ENCODE measurements at places on chromosomes 5 and 9. TPM values are rescaled to one million over a fixed set of nuclear protein-coding genes. Genes with fewer than 3 reads are reported as not detected.
A peak's percentile ranks its signal among the peaks of the same experiment; 100 is the strongest.

The TXNDC8 gene
- not detected for total RNA-seq

- no peak for DNase-seq
Measured at GRCh38 chr5:96527768-96528661, 95.0 kb upstream of the PCSK1 start.

The SLC4A9 gene
- total RNA-seq, result not detected

GRCh38 chr5:6715758-6716628 is 2.8 kb downstream of the TENT4A start:
- DNase-seq, result no peak

DNA sequence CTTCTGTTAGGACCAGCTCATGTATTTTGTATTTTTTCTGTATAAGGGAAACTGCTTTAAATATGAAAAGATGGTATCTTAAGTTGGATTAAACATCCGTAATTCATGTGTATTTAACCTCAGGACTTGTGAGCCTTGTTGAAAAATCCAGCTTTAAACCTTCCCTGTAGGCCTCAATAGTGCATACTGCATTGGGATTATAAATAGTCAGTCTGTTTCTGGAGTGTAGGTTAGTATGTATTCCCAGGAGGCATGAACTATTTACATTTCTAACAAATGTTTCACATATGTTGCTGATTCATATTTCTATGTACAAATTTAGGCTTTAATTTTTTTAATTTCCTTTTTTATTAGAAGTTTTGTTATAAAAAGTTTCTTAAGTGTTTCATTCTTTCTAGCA is 137.9 kb upstream of the GRHPR start:
- no peak for DNase-seq

DNA sequence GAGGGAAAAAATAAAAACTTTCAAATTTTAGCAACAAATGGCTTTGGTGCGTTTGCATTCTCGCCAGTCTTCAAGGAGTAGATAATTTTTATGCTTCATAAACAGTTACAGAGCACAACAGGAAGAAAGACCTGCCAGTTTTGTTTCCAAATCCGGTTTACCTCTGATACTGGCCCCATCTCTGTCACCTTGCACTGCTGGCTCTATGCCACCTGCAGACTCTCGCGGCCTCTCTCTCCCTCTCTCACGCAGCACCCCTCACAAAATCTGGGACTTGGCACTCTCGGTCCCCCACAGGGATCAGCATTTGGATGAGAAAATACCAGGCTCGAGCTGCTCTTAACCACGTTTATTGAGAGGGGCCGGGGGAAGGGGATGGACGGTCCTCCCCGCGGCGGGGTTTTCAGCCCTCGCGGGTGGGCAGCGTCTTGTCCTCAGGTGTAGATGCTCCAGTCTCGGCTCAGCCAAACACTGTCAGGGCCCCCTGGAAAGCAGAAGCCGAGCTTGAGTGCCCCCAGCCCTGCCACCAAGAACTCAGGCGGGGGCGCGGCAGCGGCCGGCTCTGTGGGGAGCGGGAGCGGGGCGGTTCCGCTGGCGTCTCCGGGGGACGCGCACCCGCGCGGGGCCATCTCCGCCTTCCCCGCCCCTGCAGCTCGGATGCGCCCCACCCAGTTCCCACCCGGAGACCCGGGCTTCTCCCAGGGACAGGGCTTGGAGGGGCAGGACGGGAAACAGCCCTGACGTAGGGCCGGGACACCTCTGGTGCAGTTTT is 1.3 kb downstream of the SCGB3A1 start:
- no peak for DNase-seq

GRCh38 chr9:121661328-121661727 is 9.9 kb downstream of the DAB2IP start:
- DNase-seq, result no peak

- no peak for DNase-seq
Measured at GRCh38 chr5:176806137-176806536, 4.2 kb upstream of the UNC5A start.

GRCh38 chr5:80181618-80182211 is 74.1 kb downstream of the SERINC5 start:
- DNase-seq, result peak; percentile 52

DNA sequence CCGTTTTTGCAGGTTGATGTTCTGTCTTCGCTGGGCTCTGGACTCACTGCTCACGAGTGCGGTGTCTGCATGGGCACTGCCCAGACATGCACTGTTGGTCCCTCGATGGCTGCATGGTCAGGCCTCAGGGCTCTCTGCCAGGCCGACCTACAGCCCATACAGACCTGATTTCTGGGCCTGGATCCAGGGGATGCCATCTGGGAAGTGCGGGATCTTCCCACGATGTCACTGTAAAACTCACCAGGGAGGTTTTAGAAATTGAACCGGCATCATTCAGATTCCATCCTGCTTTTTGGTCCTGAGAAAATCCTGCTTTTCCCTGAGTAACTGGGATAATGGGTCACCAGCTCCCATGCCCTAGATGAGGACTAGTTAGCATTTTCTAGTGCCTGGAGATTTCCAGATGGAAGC is 9.1 kb downstream of the S1PR3 start:
- no peak for DNase-seq

The IL9 gene
- not detected for total RNA-seq

DNA sequence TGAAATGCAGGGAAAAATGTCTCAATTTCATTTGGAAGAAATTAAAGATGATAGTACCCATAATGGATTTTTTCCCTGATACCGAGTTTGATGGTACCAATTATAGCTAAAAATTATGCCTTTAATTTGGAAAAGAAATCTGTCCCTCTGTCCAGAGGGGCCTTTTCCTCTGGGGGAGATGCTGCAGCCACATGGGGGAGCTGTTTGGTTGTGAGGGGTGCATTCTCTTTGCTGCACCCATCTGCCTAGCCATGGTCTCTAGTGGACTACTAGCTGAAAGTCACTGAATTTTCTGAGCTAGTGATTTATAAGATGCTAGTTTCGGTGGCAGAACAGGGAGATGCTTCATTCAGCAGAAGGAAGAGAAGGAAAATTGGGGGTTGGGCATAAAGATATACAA is 9.6 kb downstream of the SEC61B start:
- DNase-seq, result no peak

DNA sequence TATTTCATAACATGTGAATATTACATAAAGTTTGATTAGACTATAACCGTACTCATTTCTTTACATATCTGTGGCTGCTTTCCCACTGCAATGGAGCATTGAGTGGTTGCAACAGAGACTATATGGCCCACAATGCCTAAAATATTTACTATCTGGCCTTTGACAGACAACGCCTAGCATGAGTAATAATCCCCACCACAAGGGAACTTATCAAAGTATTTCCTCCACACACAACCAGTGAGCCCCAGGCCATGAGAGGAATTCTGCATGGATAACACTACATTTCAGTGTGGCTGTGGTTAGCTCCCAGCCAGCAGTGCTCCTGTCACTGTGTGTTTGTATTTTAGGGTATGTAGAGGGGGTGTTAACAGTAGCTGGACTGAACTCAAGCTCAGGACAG is 54.8 kb downstream of the FAM81B start:
- peak; percentile 16 for DNase-seq

DNA sequence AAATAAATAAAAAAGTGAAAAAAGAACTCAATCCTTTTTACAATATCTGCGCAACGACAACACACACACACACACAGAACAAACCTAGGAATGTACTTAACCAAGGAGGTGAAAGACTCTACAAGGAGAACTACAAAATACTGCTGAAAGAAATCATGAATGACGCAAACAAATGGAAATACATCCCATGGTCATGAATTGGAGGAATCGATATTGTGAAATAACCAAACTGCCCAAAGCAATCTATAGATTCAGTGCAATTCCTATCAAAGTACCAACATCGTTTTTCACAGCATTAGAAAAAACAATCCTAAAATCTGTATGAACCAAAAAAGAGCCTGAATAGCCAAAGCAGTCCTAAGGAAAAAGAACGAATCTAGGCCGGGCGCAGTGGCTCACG is 29.9 kb upstream of the NRARP start:
- DNase-seq, result no peak

- DNase-seq, result no peak
Measured at GRCh38 chr5:145787996-145788395, 47.1 kb downstream of the PRELID2 start.

The GHR gene
- total RNA-seq, result 0.17 TPM

The RASEF gene
- total RNA-seq, result 11.6 TPM

DNA sequence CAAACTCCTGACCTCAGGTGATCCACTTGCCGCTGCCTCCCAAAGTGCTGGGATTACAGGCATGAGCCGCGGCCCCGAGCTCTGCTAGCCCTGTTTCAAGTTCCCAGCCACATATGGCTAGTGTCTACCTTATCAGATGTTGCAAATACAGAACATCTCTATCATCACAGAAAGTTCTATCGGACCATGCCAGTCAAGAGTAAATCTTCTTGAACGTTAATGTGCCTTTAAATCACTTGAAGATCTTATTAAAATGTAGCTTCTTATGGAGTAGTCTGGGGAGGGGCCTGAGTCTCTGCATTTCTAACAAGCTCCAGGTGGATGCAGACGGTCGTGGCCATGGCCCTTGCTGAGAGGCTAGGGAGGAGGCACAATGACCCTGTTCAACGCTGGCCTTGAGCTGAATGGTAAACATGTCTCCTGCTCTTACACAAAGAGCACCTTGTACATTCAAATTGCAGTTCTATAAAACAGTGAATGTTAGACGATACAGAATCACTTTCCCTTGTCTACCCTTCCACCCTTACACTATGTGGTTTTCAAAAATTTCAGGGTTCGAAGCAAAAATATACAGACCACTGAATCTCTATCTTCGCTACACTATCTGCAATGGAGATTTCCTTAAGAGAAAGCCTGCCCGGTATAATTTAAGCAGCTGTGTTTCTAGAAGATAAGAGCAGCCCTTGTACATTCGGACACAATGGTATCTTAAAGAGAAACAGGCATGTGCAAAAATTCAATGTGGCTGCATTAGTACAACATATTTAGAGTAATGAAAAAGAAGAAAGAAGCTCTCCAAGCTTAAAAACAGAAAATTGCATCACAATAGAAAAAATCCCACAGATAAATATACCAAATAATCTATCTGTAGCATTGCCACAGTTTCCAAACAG is 114.1 kb downstream of the FRMD3 start:
- DNase-seq, result no peak

DNA sequence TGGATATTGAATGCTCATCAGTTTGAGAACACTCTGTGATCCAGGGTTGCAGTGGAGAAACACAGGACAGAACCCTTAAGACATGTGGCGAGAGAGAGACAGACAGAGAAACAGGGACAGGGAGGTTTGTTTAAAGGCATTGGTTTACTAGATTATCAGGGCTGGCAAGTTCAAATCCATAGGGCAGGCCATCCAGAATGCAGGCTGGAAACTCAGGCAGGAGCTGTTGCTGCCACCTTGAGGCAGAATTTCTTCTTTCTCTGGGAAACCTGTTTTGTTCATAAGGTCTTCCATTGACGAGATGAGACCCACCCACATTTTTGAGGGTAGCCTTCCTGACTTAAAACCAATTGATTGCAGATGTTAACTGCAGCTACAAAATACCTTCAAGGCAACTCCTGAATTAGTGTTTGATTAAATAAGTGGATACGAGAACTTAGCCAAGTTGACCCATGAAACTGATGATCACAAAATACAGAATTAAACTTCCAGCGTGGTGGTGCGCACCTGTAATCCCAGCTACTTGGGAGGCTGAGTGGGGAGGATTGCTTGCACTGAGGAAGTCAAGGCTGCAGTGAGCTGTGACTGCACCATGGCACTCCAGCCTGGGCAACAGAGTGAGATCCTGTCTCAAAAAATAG is 55.9 kb downstream of the NSUN2 start:
- DNase-seq, result no peak

The BRD8 gene
- total RNA-seq, result 38.2 TPM

- DNase-seq, result no peak
Measured at GRCh38 chr5:142222866-142223558, 101.8 kb downstream of the SPRY4 start.

GRCh38 chr5:157390551-157391297 is 69.3 kb upstream of the NIPAL4 start:
- DNase-seq, result peak; percentile 71

GRCh38 chr5:131147258-131147657 is 17.8 kb downstream of the HINT1 start:
- no peak for DNase-seq

DNA sequence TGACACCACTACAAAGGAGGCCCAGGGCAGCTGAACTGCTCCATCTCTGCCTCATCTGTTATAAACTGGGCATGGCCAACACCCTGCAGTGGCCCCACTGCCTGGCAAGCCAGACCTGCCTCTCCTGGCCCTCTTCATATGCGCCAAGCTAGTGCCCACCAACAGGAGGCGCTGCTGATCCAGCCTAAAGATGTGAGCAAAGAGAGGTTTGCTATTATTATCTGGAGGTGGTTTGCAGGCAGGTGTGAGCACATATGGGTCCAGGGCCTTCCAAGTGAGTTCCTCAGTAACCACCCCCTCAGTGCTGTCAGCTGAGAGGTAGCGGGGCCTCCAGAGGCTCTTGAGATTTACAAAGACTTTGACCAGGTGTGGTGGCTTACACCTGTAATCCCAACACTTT is 232.2 kb downstream of the SYK start:
- DNase-seq, result no peak

GRCh38 chr5:84718377-84718776 is 333.7 kb upstream of the EDIL3 start:
- no peak for DNase-seq

GRCh38 chr5:88675708-88676636 is 207.0 kb downstream of the MEF2C start:
- no peak for DNase-seq

The SLC34A3 gene
- total RNA-seq, result 0.07 TPM

The STC2 gene
- 50.6 TPM for total RNA-seq

The PCDHB3 gene
- total RNA-seq, result 0.22 TPM

The KIF20A gene
- total RNA-seq, result 82.9 TPM

The ZDHHC11 gene
- total RNA-seq, result 1.5 TPM

Measured in epithelial cell of proximal tubule (primary cell).